Left renal cortex interstitium (tissue), 4 donors: ENCODE measurements at places on chromosomes 2 and 18. TPM values are rescaled to one million over a fixed set of nuclear protein-coding genes. Genes with fewer than 3 reads are reported as not detected.

DNA sequence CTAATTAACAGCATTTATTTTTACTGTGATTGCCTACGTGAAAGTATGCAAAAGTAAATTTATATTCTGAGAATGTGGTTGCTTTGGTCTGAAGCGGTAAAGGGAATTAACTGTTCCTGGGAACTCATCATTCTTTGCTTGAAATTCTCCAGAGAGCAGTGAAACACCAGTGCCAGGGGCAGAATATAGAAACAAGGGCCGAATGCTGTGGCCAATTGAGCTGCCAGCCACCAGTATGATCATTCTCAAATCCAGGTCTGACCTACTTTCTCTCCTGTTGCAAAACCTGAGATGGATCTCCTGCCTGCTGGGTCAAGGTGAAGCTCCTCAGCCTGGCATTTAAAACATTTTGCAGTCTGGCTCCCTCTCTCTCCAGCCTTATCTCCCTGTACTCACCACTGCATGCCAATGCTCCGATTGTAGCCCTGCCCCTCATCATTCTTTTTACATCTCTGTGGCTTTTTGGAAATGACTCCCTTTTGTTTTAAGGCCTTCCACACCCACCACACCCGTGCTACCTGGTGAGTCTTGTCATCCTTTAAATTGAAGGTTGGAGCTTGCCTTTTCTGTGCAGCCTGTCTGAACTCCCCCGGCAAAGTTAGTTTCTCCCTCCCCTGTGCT lies 94.5 kb upstream of the TMEM178A start:
- no peak for DNase-seq

DNA sequence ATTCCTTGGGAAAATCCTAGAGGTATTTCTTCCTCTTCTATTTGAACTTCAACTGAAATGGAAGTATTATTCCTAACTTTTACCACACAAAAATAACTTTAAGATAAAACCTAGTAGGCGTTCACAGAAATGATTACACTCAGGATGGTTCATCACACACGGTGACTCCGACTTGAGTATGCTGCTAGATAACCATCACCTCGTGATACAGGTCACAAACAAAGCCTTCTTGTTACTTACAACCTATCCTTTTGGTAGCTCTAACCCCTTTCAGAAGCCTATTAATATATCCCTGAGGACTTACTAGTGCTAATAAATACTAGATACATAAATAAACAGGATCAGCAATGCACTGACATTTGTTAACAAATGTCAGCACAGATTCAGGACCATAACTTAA lies 101.0 kb upstream of the DNER start:
- no peak for DNase-seq

DNA sequence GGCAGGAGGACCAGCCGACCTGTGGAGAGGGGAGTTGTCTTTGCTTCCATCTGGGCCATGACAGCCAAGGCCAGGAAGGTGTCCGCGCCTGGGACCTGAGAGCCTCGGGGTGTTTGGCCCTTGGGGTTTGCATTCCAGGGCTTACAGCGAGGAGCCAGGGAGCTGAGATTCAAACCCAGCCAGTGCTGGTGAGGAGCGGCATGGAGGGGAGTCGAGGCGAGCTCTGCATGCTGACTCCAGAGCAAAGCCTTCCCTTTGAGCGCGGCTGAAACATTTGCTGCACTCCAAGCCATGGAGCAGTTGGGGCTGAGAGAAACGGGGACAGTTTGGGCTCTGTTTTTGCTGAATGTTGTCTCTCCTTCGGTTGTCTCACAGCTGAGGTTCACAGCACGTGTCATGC lies 77.4 kb downstream of the TWIST2 start:
- DNase-seq = no peak

GRCh38 chr2:62587592-62587991 lies 81.6 kb upstream of the TMEM17 start:
- DNase-seq = no peak

- no peak for DNase-seq
These were observed 125.5 kb downstream of the DYSF start for GRCh38 chr2:71578767-71579342.

GRCh38 chr2:190785334-190785733 lies 95.3 kb upstream of the GLS start:
- DNase-seq = no peak

DNA sequence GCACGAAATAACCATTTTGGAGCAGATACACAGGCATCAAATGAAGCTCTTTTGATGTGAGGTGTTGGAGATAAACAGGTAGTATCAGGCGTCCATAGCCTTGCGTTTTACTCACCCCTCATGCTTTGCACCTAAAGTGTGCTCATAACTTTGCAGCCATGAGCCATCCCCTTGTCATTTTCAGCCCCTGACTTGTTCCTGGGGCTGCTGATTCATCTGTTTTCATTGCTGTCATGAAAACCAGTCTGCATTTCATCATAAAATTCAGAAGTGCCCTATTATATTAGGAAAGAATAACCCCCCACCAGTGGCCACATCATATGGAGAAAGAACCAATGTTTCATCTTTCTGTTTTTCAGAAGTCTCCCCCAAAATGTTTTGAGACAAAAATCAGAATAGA lies 329.7 kb upstream of the NRP2 start:
- no peak for DNase-seq

The WDR43 gene
- 44.0 TPM for polyA plus RNA-seq

The DGKD gene
- polyA plus RNA-seq = 34.4 TPM
